T-helper 17 cell (primary cell): ENCODE measurements at places on chromosomes 12 and 14.

GRCh38 chr12:57126561-57126960 is 1.7 kb upstream of the LRP1 start:
- no peak for DNase-seq

GRCh38 chr14:88228522-88229236 is 94.4 kb downstream of the KCNK10 start:
- DNase-seq = no peak

GRCh38 chr12:76290963-76291859 is 57.0 kb downstream of the BBS10 start:
- no peak for DNase-seq

- DNase-seq = no peak
Measured at GRCh38 chr12:34186492-34186891, 164.2 kb downstream of the ALG10 start.

DNA sequence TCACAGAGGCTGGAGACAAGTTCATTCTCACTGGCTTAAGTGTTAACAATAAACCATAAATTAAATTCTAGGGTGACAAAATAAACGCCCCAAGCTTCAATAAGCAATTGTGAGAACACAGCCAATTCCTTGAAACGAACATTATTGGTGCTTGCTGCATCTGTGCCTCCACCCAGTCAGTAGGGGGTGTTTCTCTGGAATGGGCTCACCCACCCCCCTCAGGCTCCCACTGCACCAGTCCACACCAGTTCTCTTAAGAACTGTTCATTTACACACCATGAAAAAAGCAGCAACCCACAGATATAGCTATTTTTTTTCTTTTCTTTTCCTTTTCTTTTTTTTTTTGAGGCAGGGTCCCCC is 34.7 kb downstream of the CDC42BPB start:
- DNase-seq = no peak

- DNase-seq = no peak
Measured at GRCh38 chr14:50058113-50058512, 58.3 kb downstream of the VCPKMT start.

GRCh38 chr14:54617467-54617866 is 50.5 kb downstream of the SAMD4A start:
- DNase-seq = no peak
